ENCODE measurements at places on chromosomes 6 and 20. TPM values are rescaled to one million over a fixed set of nuclear protein-coding genes. Genes with fewer than 3 reads are reported as not detected.

The F13A1 gene
- 58.4 TPM for total RNA-seq

The RBCK1 gene
- total RNA-seq, result 102 TPM

The VWA7 gene
- 8.6 TPM for total RNA-seq

The SCUBE3 gene
- total RNA-seq, result 26.9 TPM

The SNAI1 gene
- total RNA-seq, result 7.2 TPM

The MOG gene
- total RNA-seq, result not detected

The IL17A gene
- not detected for total RNA-seq

The TRIM10 gene
- total RNA-seq, result 2.7 TPM

The TBX18 gene
- 16.4 TPM for total RNA-seq

The ZBTB12 gene
- 14.4 TPM for total RNA-seq

The ECT2L gene
- 0.06 TPM for total RNA-seq

The RPS10 gene
- 2,003 TPM for total RNA-seq

The SLC26A8 gene
- 0.29 TPM for total RNA-seq

The CYP24A1 gene
- 3.3 TPM for total RNA-seq

The LRRN4 gene
- 15.2 TPM for total RNA-seq

The SNRPB2 gene
- total RNA-seq, result 45.7 TPM

The DLL1 gene
- 16.8 TPM for total RNA-seq

The ADGRB3 gene
- 8.0 TPM for total RNA-seq

The TRIM31 gene
- not detected for total RNA-seq

The BMP6 gene
- 8.6 TPM for total RNA-seq

The ID4 gene
- total RNA-seq, result 126 TPM

The SS18L1 gene
- 27.2 TPM for total RNA-seq

The MAK gene
- 0.53 TPM for total RNA-seq

The MCCD1 gene
- total RNA-seq, result 9.8 TPM

The LY6G5C gene
- 1.1 TPM for total RNA-seq

The CFAP61 gene
- 7.1 TPM for total RNA-seq

The WFDC10B gene
- not detected for total RNA-seq

The SNAP25 gene
- total RNA-seq, result 3.2 TPM

The ACOT8 gene
- 29.6 TPM for total RNA-seq

The CBLN4 gene
- total RNA-seq, result 3.2 TPM

The BTNL2 gene
- total RNA-seq, result not detected

The FAM209B gene
- not detected for total RNA-seq

The ZSCAN23 gene
- 13.2 TPM for total RNA-seq

The PARD6B gene
- total RNA-seq, result 50.8 TPM

The CALHM6 gene
- 4.2 TPM for total RNA-seq

The RAMACL gene
- 2.6 TPM for total RNA-seq
